Putamen (tissue), 1 donor: ENCODE measurements at places on chromosomes 5 and 9.

DNA sequence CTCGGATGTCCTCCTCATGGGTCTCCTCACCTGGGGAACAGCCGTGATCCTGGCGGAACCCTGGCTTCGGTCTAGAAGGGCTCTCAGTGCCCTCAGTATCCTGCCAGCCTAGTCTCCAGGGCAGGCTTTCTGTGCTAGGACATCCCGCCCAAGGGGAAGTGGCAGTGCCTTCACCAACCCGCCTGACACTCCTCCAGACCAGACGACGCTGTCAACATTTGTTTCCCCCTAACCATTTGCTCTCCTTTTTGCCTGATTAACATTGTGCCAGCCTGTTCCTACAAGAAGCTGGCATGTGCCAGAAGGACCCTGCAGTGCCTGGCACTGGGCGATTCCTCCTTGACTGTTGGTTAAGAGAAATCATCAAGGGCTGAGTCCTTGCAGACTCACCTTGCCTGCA lies 358.9 kb upstream of the IRX2 start:
- DNase-seq = no peak

DNA sequence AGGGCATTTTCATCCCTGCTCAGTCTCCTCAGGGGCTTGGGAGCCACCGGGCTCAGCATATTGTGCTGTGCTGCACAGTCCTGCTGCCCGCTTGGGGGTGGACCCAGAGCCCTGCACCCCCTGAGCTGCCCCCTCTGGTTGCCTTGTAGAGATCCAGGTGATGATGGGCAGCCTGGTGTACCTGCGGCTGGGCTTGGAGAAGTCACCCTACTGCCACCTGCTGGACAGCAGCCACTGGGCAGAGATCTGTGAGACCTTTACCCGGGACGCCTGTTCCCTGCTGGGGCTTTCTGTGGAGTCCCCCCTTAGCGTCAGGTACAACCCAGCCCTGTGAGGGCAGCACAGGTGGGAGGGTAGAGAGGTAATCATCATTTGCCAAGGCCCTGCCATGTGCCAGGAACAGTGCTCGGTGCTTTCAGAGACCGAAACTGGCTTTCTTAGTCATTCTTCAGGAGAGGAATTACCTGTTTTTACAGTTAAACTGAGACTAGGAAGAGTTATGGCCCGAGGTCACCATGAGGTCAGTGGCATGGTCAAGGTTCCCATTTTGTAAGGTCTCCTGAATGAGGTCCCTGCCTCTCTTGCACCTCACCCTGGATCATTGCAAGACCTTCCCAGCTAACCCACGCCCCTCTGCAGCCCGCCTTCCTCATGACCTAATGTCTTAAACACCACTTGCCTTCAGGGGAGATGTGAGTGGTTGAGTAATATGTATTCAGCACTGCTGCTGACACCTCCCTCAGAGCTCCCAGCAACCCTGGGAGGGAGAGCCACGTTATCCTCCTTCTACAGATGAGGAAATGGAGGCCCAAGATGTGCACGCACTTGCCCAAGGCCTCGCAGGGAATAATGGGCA lies 7.5 kb downstream of the NHP2 start:
- peak; percentile 34 for DNase-seq

DNA sequence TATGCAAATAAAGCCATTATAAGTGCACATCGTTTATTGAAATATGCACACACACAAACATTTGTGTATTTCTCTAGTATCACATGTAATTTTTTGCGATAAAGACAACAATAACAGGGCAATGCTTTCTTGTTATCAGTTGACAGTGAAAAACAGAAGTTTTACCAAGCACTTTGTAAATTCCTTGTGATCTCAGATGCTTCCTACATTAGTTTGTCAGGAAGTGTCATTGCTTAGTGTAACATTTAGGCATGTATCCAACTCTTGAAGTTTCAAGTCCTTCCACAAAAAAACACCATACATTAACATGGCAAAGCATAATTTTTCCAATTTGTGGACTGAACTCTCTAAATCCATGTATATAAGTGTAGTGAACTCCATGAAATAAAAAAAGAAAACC lies 46.4 kb downstream of the MOCS2 start:
- DNase-seq = no peak

DNA sequence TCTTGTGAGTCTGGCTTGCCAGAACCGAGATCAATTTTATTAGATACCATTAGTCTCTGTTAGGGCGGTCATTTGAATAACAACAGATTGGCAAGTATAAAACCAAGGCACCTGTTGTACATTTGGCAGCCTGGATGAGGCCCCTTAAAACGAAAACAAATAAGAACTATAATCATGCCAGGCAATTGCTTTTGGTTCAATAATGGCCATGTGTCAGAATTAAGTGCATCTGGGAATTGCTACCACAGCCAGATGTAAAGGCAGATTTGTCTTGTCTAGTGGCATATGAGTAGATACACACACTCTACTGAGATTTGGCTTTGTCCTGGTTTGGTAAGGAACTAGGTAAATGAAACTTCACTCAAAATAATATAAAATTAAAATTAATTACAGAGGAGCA lies 1046.2 kb upstream of the DMAC1 start:
- DNase-seq = no peak

GRCh38 chr5:94281236-94281801 lies 337.1 kb downstream of the KIAA0825 start:
- no peak for DNase-seq

DNA sequence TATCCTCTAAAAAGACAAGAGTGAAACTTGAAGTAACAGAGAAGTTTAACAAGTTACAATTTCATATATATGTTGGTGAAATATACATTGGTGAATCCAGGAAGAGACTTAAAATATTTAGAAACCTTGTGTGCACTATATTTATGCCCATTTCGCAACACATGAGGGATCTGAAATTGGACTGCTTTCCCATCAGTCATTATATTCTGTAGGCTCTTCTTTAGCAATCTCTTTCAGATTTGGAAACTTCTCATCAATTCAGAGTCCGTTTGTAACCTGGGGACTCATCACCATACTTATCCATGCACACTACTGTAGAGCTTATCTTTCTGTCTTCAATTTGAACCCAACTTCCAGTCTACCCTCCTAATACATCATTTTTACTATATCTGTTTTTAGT lies 2.1 kb downstream of the ITGA1 start:
- no peak for DNase-seq

GRCh38 chr9:33436445-33436844 lies 10.9 kb downstream of the AQP3 start:
- DNase-seq = no peak
